ENCODE measurements at places on chromosomes 13 and 19. TPM values are rescaled to one million over a fixed set of nuclear protein-coding genes. Genes with fewer than 3 reads are reported as not detected.

Gene PLEKHJ1
- total RNA-seq, result 52.8 TPM

DNA sequence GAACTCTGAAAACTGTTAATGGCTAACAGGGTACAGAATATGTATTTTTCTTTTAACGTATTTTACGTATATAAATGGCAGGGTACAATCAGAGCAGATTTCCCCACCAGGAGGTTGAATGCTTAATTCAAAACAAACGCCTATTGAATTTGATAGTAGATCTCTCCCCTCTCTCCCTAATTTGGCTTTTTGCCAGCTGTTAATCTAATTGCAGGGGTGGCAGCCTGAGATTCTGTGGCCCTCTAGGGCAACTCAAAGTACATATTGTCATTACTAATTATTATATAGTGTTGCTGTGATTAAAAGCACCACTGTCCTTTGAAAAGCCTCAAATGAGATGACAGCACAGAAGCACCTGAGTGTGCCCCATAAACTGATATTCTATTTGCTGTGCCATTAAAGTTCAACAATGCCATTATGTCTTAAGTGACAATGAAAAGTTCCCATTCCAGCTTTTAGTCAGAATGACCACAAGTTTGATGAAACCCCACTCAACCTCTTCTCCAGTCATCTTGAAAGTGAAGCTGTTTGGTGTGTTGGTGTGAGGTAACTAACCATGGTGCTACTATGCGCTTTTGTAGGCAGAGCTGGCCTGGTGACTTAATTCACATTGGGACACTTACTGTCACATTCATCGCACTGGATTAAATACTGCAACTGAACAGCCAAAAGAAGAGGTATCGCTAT, 351.4 kb downstream of the KCNRG start:
- no peak for DNase-seq

- no peak for DNase-seq
Measured at GRCh38 chr13:110433014-110433413, 125.9 kb downstream of the COL4A2 start.

DNA sequence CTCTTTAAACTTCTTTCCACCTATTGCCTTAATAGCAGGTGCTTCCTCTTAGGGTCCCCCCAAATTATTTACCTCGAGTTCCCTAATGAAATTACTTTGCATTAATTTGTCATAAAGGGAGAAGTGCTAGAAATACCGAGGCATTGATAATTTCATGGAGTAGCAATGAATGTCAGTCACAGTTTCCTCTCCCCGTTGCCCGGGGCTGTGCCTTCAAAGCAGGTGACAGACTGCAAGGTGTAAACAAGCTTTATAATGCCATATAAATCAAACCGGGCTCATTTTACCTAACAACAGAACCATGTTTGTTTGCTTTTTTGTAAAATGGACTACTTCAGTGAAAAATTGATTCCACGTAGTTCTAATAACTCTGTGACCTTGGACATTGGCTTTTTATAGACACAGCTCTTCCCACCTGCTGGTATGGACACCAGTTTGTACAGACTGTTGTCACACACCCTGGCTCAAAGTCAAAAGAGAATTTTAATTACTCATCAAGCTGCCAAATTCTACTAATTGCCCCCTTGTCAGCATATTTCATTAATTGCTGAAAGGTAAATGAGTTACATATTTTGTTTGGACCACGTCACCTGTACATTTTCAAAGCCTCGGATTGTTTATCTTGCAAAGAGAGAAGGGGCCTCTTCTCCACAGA, 171.1 kb downstream of the STK24 start:
- no peak for DNase-seq

DNA sequence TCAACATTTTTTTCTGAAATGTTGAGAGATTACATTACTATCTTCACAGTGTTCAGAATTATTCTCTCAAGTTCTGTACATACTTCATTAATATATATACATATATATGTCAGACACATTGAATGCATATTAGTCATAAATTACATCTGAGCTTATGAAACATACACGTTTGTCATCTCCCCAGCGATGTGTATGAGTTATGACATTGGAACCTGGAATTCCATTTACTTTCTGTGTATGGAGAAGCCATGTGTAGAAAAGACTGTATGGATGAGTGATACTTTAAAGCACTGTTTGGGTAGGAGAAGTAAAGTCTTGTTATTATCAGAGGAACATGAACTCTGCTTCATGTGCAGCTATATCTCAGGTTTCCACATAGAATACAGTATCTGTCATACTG, 167.2 kb downstream of the FGF14 start:
- no peak for DNase-seq

DNA sequence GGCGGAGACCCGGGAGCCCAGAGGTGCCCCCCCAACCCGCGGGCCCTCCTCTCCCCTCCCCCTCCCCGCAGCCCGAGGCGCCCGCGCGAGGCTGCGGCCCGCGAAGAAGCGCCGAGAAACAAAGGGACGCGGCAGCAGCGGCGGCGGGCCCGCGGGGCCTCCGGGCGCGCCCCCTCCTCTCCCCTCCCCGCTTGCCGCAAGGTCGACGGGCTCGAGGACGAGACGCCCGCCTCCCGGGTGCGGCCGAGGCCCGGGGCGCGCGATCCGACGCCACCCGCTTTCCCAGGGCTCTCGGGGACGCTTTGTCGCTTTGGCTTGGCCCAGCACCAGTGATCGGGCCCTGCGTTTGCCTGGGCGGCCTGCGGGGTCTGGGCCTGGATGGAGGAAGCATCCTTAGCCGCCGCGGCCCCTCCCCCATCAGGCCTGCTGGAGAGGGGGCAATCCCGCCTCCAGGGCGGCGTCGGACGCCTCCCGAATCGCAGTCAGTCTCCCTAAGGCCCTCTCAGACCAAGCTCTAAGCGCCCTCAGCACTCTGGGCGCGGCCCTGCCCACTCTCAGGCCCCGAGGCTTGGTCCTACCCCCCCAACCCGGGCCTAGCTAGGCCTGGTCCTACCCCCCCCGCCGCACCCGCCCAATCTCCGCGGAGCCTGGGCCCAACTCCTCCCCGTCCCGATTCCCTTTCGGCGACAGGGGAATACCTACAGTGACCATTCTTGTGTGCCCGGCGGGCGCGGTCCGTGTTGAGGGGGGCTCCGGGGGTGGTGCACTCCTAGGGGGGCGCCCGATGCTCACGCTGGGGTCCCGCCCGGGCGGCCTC, 740 bp downstream of the ELAVL3 start:
- no peak for DNase-seq

Gene SMIM24
- total RNA-seq, result 4.6 TPM

DNA sequence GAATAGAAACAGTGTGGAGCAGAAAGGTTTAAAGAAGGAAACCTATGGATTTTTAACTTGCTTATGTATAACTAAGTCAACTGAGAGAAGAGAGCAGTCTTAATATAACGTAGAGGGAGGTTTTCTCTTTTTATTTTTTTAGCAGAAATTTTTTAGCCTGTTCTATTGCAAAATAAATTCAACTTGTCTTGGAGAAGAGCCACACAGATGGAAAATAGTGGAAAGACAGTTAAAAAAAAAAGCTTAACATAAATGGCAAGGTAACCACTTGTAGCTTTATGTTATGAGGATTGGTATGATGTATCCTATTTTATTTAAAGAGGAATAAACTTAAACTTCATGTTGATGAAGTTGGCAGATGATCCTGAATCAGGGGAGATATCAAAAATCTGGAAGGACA, 312.4 kb downstream of the SHISA2 start:
- no peak for DNase-seq
